ENCODE measurements at places on chromosomes 6 and 20.

DNA sequence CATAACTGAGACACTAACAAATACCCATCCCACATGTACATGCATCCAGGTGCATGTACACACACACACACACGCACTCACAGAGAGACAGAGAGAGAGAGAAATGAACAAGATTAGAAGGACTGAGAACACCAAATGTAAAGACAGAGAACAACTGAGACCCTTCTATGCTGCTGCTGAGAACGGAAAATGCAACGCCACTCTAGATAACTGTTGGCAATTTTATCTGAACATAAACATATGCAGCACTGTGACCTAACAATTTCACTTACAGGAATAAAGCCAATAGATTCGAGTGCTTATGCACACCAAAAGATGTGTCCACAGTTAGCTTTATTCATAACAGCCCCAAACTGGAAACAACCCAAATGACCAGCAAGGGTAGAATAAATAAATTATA, 103.8 kb upstream of the LY86 start:
- no peak for DNase-seq

GRCh38 chr6:29834564-29835436, 7.2 kb downstream of the HLA-G start:
- DNase-seq = peak; percentile 23

GRCh38 chr6:3887150-3887700, 38.1 kb downstream of the FAM50B start:
- DNase-seq = peak; percentile 35

- DNase-seq = no peak
Measured at GRCh38 chr20:45427236-45428149, 11.6 kb downstream of the PIGT start.

DNA sequence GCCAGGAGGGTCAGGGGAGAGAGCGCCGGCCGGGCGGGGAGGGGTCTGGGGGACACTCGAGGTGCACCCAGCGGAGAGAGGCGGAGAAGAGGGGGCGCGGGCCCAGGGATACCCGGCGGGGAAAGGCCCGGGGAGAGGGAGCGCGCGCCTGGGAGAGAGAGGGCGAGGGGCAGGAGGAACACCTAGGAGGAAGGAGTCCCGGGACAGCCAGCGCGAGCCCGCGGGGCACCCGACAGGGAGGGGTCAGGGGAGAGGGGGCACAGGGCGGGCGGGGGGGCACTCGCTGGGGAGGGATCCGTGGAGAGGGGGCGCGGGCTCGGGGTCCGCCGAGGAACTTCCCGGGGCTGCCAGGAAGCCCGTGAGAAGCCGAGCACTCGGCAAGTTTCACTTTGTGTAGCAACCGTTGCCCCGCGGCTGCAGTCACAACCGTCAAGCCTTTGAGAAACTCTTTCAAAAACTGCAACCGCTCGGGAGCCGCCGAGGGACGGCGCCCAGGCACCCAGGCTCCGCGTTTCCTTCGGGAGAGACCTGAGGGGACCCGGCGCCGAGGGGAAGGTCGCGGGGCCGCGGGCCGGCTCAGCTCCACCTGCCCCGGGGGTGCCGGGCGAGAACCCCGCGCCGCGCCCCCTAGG, 471 bp downstream of the EZR start:
- peak; percentile 81 for DNase-seq

- no peak for DNase-seq
Measured at GRCh38 chr20:15913391-15914025, 659.7 kb downstream of the KIF16B start.

- DNase-seq = peak; percentile 80
Measured at GRCh38 chr6:19035461-19036195, 648.5 kb downstream of the RNF144B start.

- peak; percentile 88 for DNase-seq
Measured at GRCh38 chr20:35600993-35601973, 14.3 kb upstream of the SPAG4 start.

- no peak for DNase-seq
Measured at GRCh38 chr6:150349546-150349945, 19.3 kb upstream of the IYD start.

DNA sequence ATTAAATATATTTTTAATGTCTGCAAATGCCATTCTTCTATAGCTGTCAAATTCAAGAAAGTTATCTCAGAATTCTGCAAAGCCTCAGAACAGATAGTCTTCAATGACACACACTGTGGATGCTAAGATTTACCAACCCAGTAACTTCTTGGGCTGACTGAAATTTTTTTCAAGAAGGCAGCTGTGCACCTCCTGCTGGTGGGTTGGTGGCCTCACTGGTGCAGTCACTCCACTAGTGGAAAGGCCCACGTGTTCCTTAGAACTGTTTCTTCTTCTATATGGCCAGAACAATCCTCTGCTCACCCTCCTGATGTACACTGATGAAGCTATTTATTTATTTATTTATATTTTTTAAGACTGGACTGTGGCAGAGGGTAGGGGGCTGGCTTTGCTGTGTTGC, 28.1 kb upstream of the MTCL3 start:
- no peak for DNase-seq

- no peak for DNase-seq
Measured at GRCh38 chr6:5749016-5749650, 257.6 kb downstream of the NRN1 start.

DNA sequence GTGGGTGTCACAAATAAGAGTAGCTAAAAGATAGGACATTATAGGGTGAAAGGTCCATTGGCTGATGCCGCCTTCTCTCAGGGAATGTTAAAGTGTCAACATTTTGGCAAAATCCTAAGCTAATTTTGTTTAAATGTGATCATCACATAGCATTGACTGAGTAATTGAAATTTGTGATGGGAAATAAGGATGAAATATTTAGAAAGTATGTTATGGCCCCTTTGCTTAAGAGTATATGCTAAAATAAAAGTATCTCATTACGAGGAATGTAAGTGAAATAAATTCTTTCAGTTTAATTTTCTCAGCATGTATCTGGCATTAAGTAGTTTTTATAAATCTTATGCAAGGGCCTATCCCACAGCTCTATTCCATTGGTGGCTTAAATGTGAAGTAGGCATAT, 229.2 kb downstream of the PRL start:
- DNase-seq = no peak

GRCh38 chr6:63278916-63279315, 40.9 kb downstream of the LGSN start:
- DNase-seq = no peak

- peak; percentile 70 for DNase-seq
Measured at GRCh38 chr6:28988536-28989311, 16.4 kb downstream of the ZNF311 start.

All from astrocyte of the hippocampus (primary cell).